ENCODE measurements at places on chromosomes 16 and 17.

- no peak for DNase-seq
Observed at GRCh38 chr16:65843941-65844340, 522.5 kb upstream of the CDH5 start.

GRCh38 chr17:50029185-50029584 is 26.7 kb upstream of the ITGA3 start:
- no peak for DNase-seq

DNA sequence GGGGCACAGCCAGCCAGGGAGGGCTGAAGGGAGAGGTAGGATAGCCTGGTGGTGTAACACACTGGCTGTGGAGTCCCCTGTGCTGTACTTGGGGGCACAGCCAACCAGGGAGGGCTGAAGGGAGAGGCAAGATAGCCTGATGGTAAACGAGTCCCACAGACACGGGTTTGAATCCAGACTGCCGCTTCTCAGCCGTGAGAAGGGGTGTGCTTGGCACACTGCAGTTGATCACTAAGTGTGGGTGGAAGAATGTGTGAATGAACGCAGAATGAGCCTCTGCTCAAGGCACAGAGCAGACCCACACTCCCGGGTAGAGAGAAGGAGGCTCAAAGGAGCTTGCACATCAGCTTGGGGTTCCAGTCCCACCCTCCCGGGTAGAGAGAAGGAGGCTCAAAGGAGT is 71.4 kb downstream of the TIMM22 start:
- no peak for DNase-seq

DNA sequence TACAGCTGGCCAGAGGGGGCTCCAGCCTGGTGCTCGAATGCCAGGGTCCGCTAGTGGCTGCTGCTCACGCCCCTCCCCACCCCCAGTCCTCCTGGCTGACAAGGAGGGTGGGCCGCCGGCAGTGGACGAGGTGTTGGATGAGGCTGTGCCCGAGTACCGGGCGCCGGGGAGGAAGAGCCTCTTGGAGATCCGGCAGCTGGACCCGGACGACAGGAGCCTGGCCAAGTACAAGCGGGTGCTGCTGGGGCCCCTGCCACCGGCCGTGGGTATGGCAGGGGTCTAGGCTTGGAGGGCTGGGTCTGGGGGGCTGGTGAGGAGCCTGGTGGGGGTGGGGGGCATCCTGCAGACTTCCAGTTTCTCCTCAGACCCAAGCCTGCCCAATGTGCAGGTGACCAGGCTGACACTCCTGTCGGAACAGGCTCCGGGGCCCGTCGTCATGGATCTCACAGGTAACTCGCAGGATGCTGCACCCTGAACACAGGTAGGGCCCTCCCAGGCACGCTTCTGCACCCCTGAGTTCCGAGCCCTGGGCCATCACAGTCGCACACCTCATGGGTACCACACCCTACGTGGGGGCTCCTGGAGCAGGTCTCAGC is 1.2 kb upstream of the PDIA2 start:
- DNase-seq = no peak

DNA sequence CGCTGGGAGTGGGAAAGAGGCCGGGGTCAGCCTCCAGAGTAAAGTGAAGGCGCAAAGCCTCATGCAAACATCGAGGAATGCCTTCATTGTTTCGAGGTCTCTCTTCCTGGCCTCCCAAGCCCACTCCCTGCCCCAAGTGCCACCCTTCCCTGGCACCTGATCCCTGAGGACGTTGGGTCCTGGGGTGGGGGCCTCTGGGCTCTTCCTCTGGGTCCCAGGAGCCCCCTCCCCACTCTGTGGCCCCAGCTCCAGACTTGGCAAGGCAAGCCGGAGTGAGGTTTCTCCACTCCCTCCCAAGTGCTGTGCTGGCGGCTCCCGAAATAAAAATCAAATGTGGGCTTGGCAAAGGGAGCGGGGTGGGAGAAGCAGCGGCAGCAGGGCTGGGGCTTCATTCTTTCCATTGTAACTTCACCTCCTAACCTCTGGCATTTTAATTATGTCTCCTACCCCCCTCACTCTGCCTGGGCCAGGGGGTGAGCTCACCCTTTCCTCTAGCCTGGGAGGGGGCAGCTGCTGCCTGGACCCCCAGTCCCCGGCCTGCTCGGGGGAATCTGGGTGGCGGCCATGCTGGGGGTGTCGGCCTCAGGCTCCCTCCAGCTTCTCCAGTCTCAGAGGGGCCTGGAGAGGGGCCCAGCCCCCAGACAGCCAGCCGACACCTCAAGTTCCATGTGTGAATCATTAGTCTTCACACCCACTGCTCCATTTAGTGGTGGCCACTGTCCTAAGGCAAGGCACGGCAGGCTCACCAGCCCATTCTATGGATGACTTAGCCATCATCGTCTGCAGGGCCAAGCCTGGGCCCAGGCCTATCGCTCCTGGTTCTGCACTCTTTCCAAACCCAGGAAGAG is 14.6 kb upstream of the TMEM92 start:
- no peak for DNase-seq

DNA sequence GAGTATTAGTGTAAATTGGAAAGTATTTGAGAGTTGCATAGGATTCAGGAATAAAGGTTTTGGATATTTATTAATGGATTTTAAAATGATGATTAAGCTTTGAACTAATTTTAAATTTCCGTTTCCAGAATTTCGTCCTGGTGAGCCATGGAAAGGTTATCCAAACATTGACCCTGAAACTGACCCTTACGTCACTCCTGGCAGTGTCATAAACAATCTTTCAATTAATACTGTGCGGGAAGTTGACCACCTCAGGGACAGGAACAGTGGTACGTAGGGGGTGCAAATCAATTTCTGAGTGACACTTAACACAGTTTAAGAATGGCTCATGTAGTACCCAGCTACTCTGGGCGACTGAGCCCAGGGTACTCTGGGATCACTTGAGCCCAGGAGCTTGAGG is 29.1 kb upstream of the SLC5A11 start:
- no peak for DNase-seq

DNA sequence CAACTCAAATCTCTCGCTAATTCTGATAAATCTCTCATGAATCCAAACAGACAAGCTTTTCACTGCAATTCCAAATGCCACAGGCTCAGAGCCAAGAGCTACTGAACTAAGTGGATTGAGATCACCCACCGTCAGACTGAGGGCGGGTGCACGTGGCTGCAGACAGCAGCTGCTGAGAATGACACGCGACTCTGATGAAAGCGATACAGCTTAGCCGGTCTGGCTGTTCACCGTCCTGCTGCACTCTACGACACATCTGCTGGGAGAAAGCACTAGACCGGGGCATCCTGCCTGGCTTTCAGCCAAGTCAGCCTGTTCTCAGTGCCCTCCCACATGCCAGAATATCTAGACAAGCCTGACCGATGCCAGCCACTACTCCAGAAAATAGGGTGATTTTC is 42.6 kb downstream of the KLHDC4 start:
- DNase-seq = peak; percentile 65

DNA sequence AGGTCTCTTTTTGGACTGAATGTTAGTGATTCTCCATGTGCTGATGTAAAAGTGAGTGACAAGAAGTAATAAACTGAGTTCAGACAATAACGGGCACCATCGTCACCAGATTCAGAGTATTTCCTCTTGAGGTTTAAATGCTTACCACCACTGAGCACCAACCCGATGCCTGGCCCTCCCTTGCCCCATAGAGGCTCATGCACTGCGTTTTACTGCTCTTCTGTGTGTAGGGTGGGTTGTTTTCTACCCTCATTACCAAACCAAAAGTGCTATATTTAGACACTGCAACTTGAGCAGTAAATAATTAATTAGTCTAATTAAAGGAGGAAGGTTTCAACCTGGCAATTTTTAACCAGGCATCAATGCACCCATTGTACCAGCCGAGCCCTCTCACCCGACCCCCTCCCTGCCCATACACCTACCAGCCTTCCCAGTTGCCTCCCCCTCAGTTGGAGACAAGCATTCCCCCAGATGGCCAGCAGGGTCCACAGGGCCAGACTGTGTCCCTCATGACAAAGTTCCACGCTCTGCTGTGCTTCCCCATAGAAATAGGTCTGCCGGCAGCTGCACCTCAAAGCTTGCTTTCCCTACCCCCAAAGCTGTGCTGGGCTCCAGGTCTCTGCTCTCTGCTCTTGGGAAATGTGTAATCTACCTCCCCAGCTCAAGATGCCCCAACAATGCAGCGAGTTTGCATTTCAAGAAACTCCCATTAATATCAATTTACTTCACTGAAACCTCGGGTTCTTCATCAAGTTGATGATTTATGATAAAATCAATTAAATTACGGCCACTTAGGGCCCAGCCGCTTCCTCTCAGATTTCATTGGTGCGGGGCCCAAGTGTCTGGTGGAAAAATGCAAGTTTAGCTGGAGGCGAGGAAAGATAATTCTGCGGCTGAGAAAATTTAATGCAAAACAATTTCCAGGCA is 16.0 kb downstream of the HOXB4 start:
- no peak for DNase-seq

GRCh38 chr17:51933647-51934046 is 224.9 kb downstream of the CA10 start:
- no peak for DNase-seq

- DNase-seq = peak; percentile 68
Observed at GRCh38 chr16:48576927-48577326, 33.1 kb downstream of the N4BP1 start.

GRCh38 chr17:75809631-75810111 is 25.1 kb downstream of the UNK start:
- no peak for DNase-seq

DNA sequence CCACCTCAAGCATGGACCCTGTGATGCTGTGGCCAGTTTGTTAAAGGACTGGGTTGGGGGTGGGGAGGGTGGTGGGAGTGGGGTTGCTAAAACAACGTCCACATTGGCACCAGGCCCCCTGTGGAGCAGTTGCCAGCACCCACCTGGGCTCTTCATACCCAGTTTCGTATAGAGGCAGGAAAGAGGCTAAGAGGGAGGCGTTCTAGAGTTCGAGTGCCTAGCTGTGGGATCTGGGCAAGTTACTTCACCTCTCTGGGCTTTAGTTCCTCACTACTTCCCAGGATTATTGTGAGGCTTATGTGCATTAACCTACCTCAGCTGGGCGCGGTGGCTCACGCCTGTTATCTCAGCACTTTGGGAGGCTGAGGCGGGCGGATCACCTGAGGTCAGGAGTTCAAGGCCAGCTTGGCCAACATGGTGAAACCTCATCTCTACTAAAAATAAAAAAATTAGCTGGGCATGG is 1.4 kb downstream of the MFAP4 start:
- no peak for DNase-seq

GRCh38 chr17:74088934-74089329 is 114.5 kb upstream of the RPL38 start:
- DNase-seq = no peak

DNA sequence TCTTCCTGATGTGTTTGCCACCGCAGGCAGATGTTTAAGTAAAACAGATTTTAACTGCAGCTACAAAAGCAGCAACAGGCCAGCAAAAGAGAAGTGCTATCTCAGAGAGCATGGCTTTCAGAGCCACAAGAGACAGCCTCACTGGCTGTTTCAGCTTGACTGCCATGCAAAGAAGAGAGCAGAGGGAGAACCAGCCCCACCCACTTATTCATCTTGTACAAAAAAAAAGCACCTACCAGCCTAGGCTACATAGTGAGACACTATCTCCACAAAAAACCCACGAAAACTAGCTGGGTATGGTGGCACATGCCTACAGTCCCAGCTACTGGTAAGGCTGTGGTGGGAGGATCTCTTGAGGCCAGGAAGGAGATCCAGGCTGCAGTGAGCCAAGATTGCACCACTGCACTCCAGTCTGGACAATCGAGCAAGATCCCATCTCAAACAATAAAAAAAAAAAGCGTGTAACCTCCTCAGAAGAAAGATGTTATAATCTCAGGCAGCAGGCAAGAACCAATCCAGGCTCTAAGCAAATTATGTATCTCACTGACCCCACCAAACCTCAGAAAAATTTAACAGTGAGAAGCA is 30.0 kb downstream of the STH start:
- DNase-seq = peak; percentile 35

GRCh38 chr17:9056566-9056965 is 35.3 kb downstream of the NTN1 start:
- no peak for DNase-seq

GRCh38 chr17:74715144-74715543 is 2.4 kb upstream of the CD300LF start:
- no peak for DNase-seq

DNA sequence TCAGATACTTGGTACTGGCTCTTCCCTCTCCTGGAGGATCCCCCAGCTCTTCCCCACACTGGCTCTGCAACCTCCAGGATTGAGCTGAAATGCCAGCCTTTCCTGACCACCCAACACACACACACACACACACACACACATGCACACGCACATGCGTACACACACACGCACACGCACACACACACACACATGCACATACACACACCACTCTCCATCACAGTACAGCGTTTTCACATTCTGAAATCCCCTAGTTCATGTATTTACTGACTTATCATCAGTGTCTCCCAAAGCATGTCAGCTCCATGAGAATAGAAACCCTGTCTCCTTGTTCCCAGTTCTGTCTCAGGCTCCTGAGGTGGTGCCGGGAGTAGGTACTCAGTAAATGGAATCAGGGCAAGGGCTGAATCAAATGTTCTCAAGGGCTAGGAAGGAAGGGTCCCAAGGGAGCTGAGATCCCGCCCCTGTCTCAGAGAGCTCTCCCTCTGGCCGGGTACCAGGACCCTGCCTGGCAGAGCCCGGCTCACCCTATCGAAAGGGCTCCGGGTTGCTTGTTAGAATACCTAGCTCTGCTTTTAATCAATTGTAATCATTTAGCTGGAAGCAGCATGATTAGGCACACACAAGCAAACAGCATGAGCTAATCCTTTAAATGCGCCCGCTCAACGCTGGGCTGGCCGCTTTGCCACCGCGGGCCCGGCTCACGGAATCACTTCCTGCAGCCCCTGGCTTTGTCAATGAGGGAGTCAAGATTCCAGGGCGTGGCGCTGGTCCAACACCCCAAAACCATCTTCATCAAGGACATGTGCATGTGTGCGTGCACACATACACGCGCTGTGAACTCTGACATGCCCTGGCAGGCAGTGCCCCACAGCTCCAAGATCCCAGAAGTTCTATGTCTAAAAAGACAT is 140.7 kb downstream of the C16orf78 start:
- DNase-seq = no peak

- no peak for DNase-seq
Observed at GRCh38 chr17:73684183-73684582, 39.9 kb upstream of the SDK2 start.

- DNase-seq = peak; percentile 3
Observed at GRCh38 chr16:11587643-11588247, 1.0 kb upstream of the LITAF start.

DNA sequence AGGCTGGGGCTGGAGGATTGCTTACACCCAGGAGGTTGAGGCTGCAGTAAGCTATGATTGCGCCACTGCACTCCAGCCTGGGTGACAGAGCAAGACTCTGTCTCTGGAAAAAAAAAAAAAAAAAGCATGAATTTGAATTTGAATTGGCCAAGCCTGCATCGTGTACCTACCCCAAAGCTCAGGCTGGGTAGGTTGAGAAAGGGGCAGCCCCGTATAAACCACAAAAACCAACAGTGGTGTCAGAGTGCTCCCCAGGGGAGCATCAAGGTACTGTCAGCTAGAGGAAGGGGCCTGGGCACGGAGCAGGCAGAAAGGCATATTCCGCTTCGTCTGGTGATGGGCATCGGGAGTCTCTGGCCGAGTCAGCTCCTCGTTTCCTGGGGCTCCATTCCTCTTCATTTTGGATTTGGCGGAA is 40.9 kb downstream of the RAP1GAP2 start:
- DNase-seq = no peak

GRCh38 chr17:83058266-83058798 is 21.1 kb upstream of the METRNL start:
- no peak for DNase-seq
